ENCODE measurements at places on chromosomes 4 and X. TPM values are rescaled to one million over a fixed set of nuclear protein-coding genes. Genes with fewer than 3 reads are reported as not detected.

The RBMX gene
- 297 TPM for total RNA-seq

GRCh38 chrX:43467608-43468234 is 188.4 kb upstream of the MAOA start:
- no peak for DNase-seq

The IL9R gene
- not detected for total RNA-seq

DNA sequence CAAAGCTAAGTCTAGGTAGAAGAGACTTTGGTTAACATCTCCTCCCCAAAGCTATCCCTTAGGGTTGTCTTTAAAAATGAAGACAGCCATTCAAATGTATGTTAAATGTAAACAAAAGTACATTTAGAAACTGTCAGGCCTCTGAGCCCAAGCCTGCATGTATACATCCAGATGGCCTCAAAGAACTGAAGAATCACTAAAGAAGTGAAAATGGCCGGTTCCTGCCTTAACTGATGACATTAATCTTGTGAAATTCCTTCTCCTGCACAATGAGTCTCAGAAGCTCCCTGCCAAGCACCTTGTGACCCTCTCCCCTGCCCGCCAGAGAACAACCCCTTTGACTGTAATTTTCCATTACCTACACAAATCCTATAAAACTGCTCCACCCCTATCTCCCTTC is 377.9 kb downstream of the FAM133A start:
- DNase-seq: no peak

GRCh38 chr4:41579043-41579442 is 41.1 kb downstream of the LIMCH1 start:
- DNase-seq: no peak

GRCh38 chrX:37776283-37776986 is 3.4 kb upstream of the CYBB start:
- no peak for DNase-seq

- no peak for DNase-seq
Observed at GRCh38 chr4:73661646-73662119, 41.4 kb upstream of the RASSF6 start.

GRCh38 chrX:80511969-80512760 is 91.9 kb downstream of the TENT5D start:
- DNase-seq: no peak

- DNase-seq: no peak
Observed at GRCh38 chr4:26891054-26891453, 30.4 kb downstream of the STIM2 start.

GRCh38 chr4:96827086-96827485 is 987.2 kb downstream of the PDHA2 start:
- DNase-seq: no peak

DNA sequence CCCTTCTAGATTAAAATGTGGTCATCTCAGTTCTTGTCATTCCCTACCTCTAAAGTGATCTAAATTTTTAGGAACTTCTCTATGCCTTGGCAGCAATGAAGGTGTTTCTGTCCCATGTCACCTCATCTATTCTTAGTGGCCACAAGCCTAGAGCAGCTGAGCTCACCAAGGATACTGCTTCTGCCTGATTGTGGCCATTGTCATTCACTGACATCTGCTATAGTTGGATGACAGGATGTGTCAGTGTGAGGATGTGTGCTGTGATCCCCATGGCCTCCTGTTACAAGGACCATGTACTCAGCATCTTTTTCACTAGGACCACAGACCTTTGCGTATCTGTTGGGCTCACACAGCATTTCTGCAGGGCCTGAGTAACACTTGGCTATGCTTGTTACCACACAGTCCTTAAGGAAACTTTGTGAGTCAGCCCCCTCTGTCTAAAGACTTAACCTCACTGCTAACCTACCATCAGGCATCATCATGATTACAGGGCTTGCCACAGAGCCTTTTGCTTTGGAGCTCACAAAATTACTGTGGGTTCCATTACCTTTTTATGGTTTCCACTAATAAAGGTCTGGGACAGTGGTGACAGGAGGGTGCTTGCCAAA is 421.0 kb downstream of the ADAM29 start:
- no peak for DNase-seq

- no peak for DNase-seq
Observed at GRCh38 chr4:108685036-108685686, 34.8 kb downstream of the OSTC start.

The MAGEA2B gene
- total RNA-seq: not detected

DNA sequence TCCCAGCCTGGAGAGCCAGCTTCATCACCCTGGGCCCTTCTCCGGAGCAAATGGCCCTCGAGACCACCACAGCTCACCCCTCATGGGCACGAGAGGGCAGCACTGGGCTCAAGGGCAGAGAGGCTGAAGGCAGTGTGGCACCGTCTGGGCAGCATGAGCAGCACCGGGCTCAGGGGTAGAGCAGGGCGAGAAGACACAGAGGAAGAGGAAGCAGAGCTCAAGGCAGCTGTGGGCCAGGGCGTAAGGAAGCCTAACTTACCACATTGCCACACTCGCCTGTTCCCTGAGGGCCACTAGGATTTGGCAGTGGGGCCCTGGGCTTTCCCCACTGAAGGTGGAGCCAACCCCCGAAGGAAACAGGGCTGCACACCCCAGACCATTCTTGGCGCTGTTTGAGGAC is 15.5 kb downstream of the ZNF185 start:
- no peak for DNase-seq

The SHROOM2 gene
- 2.6 TPM for total RNA-seq

The LNX1 gene
- total RNA-seq: 10.7 TPM

The XAGE1A gene
- total RNA-seq: not detected

The ODAPH gene
- total RNA-seq: not detected

- no peak for DNase-seq
Observed at GRCh38 chr4:47654972-47655693, 170.1 kb downstream of the ATP10D start.

DNA sequence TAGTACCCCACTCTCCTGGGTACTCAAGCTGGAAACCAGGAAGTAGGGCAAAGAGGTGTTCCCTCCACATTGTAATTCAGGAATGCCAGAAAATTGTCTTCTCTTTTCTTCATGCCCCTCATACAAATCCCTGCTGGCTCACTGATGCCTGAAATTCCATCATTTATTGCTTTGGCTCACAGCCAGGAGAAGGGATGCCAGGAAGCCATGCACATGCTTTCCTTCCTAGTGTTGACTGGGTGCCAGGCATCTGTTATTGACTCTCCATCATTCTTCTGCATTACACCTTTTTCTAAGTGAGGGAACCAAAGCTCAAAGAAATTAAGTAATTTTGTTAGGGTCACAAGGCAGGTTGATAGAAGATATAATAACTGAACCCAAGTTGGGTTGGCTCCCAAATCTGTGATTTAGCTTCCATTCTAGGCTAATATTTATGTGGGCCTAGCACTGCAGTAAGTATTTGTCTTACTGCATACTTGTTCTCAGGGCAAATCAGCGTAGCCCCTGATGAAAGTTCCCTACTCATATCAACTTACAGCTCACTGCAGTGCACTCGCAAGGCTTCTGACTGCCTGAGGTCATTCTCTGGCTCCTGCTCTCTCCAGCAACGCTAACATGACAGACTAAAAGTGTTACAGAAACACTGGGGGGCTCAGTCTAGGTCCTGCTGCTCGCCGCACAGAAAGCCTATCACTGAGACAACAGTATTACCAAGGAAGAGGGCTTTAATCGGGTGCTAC is 89.0 kb downstream of the TRAPPC11 start:
- DNase-seq: peak; percentile 87

DNA sequence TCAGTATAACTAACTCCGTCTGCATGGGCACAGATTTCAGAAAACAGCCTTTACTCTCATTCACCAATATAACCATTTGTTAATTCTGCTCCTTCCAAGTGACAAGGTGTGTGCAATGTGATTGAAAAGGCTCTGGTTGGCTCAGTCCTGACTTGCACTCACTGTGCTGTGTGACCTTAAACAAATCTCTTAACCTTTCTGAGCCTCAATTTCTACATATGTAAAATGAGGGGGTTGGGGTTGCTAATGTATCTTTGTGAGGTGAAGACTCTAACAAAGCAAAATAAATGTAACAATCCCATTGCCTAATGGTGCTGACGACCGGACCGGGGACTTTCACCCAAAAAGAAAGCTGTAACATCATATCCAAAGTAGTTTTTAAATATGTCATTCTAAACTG is 112.5 kb upstream of the GPC4 start:
- no peak for DNase-seq

DNA sequence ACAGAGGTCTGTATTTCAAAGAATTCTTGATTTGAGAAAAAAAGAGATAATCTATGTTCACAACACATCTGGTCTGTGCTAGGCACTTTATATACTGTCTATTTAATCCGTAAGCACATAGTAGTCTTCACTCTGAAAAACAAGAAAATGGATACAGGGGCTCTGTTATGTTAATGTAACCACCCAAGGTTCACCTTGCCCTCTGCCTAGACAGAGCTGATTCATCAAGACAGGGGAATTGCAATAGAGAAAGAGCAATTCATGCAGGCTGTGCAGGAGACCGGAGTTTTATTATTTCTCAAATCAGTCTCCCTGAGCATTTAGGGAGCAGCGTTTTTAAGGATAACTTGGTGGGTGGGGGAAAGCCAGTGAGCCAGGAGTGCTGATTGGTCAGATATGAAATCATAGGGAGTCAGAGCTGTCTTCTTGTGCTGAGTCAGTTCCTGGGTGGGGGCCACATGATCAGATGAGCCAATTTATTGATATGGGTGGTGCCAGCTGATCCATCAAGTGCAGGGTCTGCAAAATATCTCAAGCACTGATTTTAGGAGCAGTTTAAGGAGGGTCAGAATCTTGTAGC is 92.9 kb upstream of the TNIP3 start:
- DNase-seq: no peak

DNA sequence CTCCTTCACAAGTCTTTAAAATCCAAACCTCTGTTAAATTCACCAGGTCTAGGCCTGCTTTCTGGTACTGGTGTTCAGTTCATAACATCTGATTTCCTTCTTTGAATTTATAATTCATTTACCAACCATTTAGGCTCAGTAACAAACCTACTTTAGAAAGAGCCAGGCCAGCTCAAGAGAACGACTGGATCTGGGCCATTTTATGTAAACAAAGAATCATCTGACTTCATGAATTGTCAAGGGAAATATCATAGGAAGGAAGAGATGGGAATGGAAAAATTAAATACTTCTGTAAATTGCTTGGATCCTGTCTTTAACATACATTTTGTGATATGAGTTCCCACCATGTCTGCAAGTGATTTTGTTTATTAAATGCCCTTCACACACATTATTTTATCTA is 36.5 kb downstream of the DCHS2 start:
- peak; percentile 62 for DNase-seq

- no peak for DNase-seq
Observed at GRCh38 chr4:170476351-170476750, 386.6 kb upstream of the AADAT start.

The ASB11 gene
- total RNA-seq: 43.3 TPM

GRCh38 chr4:184727430-184727829 is 6.5 kb downstream of the CENPU start:
- DNase-seq: no peak

DNA sequence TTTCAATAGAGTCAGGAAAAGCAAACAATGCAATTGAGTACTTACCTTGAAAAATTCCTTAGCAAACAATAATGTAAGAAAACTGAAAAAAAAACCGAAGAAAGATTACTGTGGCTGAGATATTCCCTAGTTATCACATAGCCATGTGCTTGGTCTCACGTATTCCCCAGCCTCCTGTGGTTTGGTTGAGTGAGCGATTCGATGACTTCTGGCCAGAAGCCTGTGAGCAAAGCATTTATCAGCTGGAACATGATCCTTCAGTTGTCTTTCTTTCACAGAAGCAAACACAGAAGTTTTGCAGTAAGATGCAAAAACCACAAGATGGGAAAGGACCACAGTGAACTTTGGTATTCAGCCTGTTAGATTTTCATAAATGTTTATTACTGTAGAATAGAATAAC is 1754.3 kb upstream of the AGA start:
- peak; percentile 1 for DNase-seq

GRCh38 chr4:58368221-58368620 is 1258.0 kb upstream of the IGFBP7 start:
- DNase-seq: no peak
